ENCODE measurements at places on chromosomes 16 and 17.

- no peak for DNase-seq
These were observed 32.6 kb downstream of the CTCF start for GRCh38 chr16:67594956-67595355.

GRCh38 chr17:19464031-19465026, 53.3 kb downstream of the RNF112 start:
- no peak for DNase-seq

- DNase-seq, result peak; percentile 68
These were observed at the start of gene RTN4RL1 for GRCh38 chr17:2025220-2025621. RTN4RL1 (minus strand) TSS chr17:2025334; CDS start chr17:2024865, 469 bp downstream.

DNA sequence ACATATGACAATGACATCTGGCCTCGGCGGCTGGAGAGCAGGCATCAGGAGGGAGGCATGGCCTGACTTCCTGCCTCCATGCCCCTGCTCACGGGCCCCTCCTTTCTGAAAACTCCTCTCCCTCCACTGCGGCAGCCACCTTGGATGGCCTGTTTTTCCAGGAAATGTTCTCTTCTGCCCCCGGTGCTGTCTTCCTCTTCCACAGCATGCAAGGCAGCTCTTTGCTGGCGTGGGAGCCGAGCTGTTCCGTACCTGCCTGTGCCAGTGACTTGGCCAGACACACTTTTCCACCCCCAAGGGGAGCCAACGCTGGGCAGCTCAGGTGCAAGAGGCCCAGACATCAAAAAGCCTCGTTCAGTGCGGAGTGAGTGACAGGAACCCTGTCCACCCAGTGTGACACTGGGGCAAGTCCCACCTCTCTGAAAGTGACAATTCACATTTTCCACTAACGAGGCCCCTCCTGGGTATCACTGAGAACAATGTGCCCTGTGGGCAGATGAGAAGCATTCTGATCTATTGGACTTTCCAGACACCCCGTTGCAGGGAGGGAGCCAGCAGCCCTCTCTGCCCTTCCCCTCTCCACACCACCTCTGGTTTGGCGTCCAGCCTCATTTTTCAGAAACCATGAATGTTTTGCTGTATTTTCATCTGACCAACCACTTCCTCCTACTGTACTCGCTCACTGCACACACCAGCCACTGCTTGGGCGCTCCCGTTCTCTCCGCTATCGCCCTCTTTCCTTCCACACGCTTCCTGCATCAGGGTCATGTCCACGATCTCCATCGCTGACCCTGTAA, 31.2 kb downstream of the NSMCE1 start:
- DNase-seq, result peak; percentile 52

- DNase-seq, result no peak
These were observed 132.5 kb downstream of the XYLT1 start for GRCh38 chr16:17338244-17338643.

GRCh38 chr17:16444258-16444886, 29.0 kb downstream of the TRPV2 start:
- DNase-seq, result no peak

- DNase-seq, result peak; percentile 61
These were observed 76.4 kb downstream of the MRC2 start for GRCh38 chr17:62703776-62704380.

DNA sequence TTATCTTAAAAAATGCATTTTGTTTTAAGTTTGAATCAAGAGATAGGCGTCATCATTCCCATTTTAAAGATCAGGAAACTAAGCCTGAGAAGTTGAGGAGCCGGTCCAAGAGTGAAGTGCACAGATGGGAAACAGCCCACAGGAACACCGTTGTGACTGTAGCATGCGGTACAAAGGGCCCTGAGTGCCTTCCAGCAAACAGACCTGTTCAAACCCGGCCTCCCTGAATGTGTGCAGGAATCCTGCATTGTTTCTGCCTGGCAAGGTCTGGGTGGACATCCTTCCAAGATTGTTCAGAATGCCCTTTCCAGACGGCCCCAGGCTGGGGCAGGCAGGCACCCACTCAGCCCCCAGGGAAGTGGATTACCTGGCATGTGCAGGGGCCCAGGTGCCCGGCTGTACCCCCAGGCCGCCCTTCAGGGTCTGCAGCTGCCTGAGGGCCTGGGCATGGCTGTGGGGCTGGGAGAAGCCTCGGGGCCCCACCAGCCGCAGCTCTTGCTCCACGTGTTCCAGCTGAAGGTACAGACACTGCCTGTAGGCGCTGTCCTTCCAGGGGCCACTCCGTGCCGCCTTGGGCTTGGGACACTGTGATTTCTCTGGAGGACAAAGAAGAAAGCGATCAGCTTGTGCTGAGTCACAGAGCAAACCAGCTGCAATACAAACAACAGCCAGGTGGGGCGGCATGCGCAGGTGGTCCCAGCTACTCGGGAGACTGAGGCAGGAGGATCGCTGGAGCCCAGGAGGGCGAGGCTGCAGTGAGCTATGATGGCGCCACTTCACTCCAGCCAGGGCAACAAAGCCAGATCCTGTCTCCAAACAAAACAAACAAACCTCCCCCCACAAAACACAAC, 45.0 kb upstream of the GCSH start:
- DNase-seq, result no peak

DNA sequence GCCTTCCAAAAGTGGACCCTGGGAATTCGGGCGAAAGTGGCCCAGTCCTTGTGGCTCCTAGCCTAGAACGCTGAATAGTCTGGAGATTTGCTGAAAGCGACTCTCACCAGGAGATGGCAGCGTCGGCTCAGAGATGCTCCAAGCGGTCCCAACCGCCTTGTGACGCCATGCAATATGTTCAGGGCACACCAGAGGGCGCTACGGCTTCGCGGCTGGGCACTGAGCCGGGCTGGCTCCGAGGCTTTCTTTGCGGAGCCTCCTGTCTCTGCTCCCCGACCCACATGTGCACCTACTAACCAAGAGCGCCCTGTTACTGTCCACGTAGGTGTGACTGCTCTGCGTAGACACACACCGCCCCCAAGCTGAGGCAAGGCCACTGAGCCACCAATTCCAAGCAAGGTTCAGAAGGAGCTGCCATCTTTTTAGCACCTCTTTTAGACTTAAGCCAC, 36.9 kb downstream of the SYCE1L start:
- DNase-seq, result peak; percentile 77

DNA sequence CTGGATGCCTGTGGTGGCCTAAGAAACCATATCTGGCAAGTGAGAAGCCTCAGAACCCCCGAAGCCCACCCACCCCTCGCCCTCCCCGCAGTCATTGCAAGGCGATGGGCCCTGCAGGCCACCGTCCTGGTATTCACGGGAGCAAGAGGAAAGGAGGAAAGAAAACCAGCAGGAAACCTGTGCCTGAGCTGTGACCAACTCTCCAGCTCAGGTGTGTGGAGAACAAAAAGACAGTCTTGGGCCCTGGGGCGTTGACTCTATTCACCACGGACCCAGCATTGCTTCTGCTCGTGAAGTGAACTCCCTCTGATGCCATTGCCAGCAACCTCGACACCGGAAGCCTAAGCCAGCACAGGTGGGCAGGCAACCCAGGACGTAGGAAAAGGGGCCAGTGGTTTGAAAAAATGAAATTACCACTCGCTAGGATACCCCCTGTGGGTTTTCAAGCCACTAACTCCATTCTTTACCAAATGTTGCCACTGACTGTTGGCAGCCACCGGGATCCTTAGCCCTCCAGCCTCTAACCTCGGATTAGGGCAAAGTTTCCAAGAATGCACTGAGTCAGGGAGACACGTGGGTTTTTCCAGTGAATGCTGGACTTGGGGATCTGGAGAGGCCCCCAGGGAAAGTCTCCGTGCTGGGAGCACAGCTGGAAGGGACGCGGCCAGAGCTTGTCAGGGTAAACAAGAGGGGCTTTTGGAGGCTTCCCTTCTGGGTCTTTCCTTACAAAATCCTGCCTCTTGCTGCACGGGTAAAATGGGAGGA, 25.1 kb downstream of the FA2H start:
- no peak for DNase-seq

- no peak for DNase-seq
These were observed 10.6 kb downstream of the TSC2 start for GRCh38 chr16:2058420-2058819.

DNA sequence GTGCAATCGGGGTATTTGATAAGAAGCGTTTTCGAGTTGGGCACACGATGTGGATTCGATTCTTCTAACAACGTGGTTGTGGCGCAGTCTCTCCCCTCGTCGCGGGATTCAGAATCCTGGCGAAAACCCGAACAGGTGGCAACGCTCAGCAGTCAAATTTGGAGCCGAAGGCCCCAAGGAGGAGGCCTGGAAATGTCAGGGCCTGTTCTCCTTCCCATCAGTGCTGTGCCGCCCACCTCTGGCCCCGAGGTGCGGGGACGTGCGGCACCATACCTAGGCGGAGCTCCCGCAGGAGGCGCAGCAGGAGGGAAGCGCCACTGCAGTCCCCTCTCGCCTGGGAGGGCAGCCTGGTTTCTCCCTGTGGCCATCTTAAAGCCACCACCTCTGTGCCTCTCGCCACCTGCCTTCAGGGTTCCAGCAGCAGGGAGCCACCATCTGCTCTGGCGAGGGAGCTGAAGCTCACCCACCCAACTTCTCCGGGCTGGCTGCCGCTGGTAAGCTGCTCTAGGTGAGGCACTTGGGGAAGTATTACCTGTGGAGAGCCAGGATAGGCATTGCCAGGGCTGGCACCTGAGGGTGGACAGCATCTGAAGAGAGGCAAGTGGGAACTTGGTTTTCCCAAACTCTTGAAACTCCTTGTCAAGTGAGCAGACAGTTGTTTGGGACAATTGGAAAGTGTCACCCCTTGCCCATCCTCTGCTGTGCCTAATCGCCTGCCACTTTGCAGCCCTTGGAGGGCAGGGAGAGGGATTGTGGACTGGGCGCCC, 2.6 kb upstream of the AATF start:
- DNase-seq, result no peak

GRCh38 chr17:49388290-49388640, 26.2 kb upstream of the ZNF652 start:
- DNase-seq, result no peak

All from activated T-helper 1 cell treated with Interleukin-2 at 50 U/mL for 16 hours (primary cell).